RPMI7951 (cell line): ENCODE measurements at places on chromosomes 2 and 18. TPM values are rescaled to one million over a fixed set of nuclear protein-coding genes. Genes with fewer than 3 reads are reported as not detected.

DNA sequence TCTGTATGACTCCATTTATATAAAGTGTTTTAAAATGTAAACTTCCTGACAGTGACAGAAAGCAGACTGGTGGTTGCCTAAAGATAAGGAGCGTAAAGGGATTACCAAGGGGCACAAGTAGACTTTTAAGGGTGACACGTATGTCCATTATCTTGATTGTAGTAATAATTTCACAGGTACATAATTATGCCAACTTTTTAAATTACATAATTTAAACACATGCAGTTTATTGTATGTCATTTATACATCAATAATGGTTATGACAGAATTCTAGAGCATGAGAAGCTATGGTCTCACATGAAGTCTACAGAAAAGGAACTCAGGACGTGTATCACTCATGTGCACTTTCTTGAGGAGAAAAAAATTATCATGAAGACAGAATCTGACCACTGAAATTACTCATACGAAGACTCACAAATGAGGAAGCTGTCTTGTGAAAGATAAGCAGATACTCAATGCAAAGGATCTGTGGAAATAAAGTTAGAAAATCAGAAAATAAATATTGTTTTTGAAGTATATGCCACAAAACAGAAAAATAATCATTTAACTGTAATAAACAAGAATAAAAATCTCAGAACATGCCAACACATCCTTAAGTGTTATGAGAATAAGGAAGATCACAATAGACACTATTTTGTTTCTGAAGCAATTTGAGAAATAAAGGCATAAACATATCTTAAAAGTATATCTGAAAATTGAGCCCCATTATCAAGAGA lies 84.4 kb downstream of the TMEM131 start:
- DNase-seq, result peak; percentile 62

- peak; percentile 34 for DNase-seq
These were observed 44.0 kb upstream of the RPL31 start for GRCh38 chr2:100957996-100958653.

GRCh38 chr2:19033240-19033639 lies 325.2 kb downstream of the OSR1 start:
- peak; percentile 18 for DNase-seq

DNA sequence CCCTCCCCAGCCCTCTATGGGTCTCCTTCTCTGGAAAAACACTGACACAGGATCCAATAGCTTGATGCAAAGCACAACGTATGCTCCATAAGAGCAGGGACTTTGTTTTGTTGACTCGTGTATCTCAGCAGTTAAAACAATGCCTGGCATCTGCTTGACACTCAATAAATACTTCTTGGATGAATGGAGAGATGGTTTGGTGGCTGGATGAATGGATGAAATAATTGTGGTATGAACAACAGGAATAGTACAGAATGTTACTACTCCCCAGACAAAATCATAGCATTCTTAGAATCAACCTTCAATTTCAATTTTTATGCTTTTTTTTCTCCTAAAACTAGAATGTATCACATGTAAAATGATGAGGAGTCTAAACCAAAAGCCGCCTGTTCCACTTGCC lies 57.4 kb downstream of the KCNE4 start:
- DNase-seq, result peak; percentile 25

ACOXL gene
- total RNA-seq, result not detected in 2 replicates
